ENCODE measurements at places on chromosomes 3 and 15.
A peak's percentile ranks its signal among the peaks of the same experiment; 100 is the strongest.

- no peak for ATAC-seq
Observed at GRCh38 chr3:152419748-152420147, 151.0 kb downstream of the MBNL1 start.

- ATAC-seq: no peak
Observed at GRCh38 chr3:65545429-65545828, 493.3 kb downstream of the MAGI1 start.

GRCh38 chr3:23052620-23053019 lies 150.5 kb upstream of the UBE2E2 start:
- ATAC-seq: no peak

DNA sequence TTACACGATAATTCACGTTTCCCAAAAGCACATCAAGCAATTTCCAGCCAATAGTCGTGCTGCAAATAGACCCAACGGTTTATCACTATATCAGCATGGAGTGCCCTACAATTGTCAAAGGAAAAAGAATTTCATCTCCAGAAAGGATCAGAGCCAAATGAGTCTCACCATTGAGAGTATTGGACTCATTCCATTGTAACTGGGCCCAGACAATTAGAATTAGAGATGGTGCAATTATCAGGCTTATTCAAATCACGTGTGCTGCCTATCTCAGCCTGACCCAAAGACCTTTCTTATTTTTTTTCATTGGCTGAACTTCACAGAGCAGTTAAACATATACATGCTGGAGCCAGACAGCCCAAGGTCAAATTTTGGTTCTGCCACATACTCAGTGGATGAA lies 87.0 kb upstream of the LRTM1 start:
- no peak for ATAC-seq

DNA sequence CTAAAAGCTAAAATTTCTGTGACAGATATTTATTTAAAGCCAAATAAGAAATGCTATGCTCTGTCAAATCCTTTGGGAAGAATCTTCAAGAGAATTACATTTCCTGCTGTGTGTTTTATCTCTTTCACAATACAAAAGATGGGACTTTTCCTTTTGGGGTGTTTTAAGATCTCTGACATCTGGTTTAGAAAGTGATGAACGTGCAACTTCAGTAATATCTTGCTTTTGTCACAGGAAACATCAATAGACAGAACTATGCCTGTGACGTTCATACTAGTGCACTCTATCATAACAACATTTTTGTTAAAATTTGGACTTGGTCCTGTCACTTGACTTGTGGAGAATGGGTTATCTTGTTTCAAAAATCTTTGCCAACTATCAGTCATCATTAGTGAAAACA lies 195.7 kb upstream of the KCNMB2 start:
- no peak for ATAC-seq

DNA sequence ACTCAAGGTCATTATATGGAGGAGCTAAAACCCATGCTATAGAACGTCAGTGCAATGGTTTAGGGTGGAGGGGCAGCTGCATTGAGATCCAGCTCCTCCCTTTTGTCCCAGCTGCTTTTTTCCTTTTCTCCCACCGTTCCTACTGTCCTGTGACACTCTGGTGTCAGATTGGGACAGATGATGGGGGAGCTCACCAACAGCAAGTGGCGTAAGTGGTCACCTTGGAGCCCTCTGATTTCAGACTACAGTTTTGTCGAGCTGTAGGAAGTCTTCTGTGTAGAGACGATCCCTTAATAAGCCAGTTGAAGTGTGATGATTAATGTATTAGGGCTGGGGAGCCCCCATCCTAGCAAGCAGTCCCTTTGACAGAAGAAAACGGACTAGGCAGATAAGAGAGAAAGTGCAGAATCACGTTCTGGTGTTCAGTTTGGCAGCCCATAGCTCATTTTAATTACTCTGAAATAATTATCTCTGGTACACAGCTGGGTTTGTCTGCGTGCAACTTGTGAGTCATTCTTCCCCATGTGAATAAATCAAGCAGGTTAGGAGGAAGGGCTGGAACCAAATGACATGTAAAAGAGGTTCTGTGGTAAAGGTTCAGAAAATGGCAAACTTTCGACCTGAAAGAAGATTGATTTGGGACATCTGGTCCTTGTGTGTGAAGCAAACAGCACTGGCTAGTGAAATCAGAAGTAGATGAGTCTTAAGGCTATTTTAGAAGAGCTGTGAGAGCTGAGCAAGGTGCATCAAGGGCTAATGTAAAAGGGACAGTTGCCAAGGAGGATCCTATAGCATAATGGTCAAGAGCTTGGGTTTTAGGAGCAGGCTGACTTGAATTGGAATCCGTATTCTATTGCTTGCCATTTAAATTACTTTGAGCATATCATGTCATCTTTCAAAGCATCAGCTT lies 241.4 kb downstream of the EDEM1 start:
- ATAC-seq: peak; percentile 43

DNA sequence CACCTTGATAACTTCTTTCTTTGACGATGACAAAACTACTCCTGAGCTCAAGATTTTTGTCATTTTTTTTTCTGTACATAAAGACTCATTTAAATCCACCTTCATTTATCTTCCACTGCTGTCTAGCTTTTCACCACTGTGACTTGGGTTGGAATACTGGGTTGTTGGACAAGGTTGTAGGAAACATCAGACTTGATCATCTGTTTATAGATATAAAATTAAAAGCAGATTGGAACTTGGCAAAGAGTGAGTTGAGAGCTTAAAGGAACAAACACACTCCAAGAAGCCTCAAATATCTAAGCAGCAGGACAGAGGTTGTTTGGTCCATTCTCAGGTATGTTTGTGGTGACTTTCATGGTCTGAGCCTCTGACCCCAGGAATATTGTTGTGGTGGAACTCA lies 141.7 kb upstream of the NDN start:
- ATAC-seq: no peak

- ATAC-seq: no peak
Observed at GRCh38 chr3:99969136-99969535, 145.2 kb downstream of the FILIP1L start.

DNA sequence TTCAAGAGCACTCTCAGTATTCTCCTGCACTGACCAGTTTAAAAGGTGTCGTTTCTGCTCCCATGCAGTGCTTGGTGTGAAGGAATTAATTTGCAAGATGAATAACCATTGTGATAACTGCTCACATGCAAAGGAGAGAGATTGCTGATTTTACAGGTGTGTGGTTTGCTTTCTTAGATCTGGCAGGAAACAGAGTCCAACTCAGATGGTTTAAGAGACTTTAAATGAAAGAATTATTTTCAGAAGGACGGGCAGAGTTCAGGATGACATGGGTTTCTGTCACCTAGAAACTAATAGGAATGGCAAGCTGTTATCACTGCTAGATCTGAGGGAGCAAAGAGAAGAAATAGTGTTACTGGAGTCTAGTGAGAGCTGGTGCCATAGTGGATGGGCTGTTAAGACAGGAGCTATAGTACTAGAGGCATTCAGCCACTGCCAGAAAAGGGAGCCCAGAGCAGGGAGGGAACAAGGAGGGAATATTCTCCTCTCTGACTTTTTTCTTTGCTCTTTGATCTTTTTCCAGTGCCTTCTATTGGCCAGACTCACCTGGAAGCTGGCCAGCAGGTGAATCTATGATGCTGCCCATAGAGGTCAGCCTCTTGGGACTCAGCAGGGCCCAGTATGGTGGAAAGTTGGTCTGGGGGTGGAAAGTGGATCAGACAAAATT lies 14.9 kb downstream of the ATXN7 start:
- ATAC-seq: peak; percentile 77

GRCh38 chr3:161672478-161672877 lies 175.9 kb downstream of the OTOL1 start:
- no peak for ATAC-seq

GRCh38 chr3:127033786-127034185 lies 50.9 kb downstream of the PLXNA1 start:
- ATAC-seq: peak; percentile 79

GRCh38 chr3:136954251-136954650 lies 3.5 kb upstream of the IL20RB start:
- no peak for ATAC-seq

GRCh38 chr3:18018491-18019160 lies 276.2 kb upstream of the TBC1D5 start:
- no peak for ATAC-seq

DNA sequence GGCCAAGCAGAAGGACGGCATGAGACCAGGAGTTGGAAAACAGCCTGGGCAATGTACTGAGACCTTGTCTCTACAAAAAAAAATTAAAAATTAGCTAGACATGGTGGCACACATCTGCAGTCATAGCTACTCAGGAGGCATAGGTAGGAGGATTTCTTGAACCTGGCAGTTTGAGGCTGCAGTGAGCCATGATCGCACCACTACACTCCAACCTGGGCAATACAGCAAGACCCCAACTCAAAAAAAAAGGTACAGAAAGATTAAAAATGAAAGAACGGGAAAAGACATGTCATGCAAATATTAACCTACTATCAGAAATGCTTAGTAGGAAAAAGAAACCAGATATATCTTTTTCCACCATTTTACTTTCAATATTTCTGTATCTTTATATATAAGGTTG lies 99.6 kb upstream of the ATP11B start:
- ATAC-seq: no peak

DNA sequence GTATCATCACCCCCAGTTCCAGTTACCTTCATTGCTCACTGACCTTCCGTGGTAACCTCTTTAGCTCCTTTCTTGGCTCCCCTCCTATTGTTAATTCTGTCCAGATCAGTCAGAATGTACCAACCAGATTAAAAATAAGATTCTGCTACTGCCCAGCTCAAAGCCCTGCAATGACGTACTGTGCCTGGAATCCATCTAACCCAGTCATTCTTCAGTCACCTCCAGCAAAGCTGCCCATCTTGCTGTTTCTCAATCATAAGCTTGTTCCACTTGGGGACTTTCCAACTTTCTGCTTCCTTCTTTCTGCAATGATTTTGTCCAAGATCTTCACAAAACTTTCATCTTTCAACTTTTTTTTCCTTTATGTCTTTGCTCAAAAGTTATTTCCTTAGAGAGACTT lies 512.0 kb upstream of the ZNF385D start:
- no peak for ATAC-seq

DNA sequence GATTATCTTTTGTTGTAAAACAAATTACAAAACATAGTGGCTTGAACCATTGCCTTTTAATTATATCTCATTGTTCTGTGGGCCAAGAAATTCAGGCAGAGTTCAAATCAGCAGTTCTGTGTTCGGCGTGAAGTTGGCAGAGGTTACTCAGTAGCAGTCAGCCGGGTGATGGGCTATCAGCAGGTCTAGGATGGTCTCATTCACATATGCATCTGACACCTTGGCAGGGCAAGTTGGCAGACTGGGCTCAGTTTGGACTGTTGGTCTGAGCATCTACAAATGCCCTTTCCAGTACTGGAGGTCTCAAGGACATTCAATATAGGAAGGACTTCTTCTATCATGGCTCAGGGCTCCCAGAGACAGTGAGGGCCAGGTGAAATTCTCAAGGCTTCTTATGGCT lies 51.2 kb upstream of the ITGA11 start:
- ATAC-seq: no peak

DNA sequence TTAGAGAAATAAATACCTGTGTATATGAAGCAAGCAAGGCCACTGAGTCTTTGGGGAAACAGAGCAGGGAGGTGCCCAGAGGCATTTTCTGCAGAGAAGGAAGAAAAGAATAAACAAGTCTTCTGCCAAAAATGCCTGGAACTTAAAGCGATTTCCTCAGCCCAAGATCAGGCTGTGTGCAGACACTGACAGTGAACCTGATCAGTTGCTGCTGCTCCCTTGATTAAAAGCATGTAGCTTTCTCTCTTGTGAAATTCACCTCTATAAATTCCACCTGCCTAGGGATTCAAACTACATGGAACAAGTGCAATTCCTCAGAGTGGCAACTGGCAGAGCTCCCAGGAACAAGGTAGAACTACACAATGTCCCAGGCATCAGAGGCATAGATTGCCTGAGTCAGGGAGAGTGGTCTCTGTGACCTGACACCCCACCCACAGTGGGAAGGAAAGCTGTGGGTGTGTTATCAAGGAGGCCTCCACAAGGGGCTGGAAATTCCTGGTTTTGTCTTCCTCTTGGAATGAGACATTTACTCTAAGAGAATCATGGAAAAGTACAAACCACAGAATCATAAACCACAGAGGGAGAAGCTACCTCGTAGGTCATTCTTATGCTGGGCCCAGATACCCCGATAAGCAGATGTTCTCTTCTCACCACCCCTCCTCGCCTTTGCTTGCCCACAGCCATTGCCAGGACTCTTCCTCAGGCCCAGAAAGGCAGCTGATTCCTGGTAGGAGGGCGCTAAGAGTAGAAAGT lies 1.8 kb upstream of the ZBTB38 start:
- peak; percentile 2 for ATAC-seq

DNA sequence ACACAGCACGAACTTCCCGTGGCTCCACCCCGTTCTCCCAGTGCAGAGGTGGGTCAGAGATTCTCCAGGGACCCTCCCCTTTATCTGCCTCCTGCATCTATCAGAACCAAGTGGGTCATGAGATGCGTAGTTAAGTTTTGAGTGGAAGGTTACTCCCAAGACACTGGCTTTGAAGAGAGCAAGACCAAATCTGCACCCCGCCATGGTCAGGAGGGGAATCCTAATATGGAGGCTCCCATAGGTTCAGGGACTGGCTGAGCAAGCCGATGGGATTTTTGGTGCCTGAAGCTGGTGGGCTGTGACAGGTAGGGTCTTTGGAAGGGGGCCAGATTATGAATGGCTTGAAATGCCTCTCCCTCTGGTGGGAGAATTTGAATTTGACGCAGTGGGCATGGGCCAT lies 207.0 kb upstream of the NR2E3 start:
- ATAC-seq: no peak

GRCh38 chr3:29759411-29760225 lies 478.7 kb downstream of the RBMS3 start:
- peak; percentile 14 for ATAC-seq

DNA sequence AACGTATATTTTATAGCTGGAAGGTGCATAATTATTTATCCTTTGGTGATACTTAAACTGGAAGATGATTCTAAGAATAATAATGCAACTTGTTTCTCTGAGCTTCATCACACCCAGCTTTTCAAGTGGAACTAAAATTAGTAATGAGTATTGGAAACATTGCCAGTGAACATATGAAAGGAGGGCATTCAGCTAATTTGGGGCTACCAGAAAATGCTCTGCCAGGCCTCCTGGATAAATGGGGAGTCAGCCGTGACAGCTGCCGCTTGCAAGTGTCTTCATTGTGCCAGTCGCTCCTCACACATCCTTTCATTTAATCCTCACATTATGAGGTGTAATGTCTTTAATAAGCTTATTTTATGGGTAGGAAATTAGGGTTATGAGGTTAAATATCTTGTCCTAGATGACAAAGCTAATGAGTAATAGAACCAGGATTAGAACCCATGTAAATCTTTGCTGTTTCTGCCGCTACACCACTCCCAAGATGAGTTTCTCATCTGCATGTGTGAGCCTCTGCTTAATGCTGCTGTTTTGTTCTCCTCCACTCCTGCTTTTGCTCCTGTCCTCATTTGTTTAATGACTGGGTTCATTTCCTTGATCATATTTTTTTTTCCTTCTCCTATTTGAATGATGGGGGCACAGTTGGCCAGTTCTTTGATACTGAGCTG lies 155.7 kb downstream of the PLCL2 start:
- peak; percentile 42 for ATAC-seq

- ATAC-seq: peak; percentile 19
Observed at GRCh38 chr15:45187578-45187893, 230 bp downstream of the SHF start.

DNA sequence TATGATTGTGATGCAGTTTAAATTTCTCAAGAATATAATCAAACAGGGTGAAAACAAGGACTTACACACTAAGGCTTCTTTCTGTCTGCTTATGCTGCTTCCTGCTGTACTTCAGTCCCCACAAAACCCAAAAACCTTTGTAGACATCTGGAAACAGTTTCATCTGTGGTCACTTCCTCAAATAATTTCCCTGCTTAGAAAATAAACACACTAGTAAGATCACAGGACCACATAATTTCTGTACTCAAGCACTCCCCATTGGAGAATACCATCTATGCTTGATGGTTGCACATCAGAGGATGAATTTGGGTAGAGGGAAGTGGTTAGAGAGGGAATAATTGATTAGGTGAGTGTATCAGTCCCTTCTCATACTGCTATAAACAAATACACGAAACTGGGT lies 266.2 kb downstream of the LSAMP start:
- ATAC-seq: no peak

Data from motor neuron (in vitro differentiated cells).